ENCODE measurements at places on chromosomes 7 and 10.
A peak's percentile ranks its signal among the peaks of the same experiment; 100 is the strongest.

DNA sequence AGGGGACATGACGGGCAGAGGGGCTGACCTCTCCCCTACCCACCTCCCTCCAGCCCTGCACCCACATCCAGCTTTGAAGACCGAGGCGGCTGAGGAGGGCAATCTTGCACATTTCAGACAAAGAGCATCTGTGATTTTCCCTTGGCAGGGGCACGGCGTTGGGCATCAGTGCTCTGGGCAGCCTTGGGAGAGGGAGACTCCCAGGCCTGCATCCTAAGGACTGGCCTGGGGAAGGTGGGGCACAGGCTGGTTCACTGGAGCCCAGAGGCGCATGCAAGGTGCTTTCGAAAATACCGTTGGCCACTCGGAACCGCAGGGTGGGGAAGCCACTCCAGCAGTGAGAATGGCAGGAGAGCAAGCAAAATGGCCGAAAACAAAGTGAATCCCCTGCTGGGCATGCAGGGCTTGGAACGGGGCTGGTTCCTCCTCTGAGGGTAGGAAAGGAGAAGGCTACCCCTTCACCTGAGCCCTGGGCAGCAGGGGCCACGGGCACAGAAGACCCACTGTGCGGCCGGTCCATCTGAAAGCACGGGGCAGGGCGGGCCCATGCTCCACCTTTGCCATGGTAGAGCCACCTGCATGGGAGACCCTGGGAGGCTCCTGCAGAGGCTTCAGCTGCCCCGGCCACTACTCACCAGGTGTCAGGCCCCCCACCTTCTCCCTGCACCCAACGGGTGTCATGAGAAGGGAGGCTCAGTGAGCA, 49.8 kb downstream of the EBF3 start:
- DNase-seq: no peak

DNA sequence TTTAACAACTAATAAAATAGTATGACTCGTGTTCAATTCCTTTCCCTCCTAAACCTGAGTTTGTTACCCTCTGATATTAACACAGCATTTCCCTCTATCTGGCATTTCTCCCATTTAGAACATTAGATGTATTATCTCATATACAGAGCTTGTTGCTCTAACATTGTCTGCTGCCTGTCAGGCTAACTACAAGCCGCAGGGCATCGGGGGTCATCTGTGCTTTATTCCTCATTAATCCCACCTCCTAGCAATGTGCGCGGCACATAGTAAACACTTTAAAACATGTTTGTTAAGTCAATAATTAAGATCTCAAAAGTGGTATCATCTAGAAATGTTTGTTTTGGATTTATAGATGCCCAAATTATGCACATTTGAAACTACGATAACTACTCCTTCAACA, 52.9 kb upstream of the NEBL start:
- DNase-seq: no peak

- peak; percentile 5 for DNase-seq
These were observed 9.7 kb downstream of the ASB10 start for GRCh38 chr7:151177310-151177709.

- DNase-seq: no peak
These were observed 1073.5 kb upstream of the LRRN3 start for GRCh38 chr7:110017405-110017804.

- peak; percentile 41 for DNase-seq
These were observed 386.6 kb downstream of the SH2D4B start for GRCh38 chr10:80924063-80924952.

- DNase-seq: no peak
These were observed 996.4 kb downstream of the KCNMA1 start for GRCh38 chr10:76641215-76641614.

GRCh38 chr7:30799206-30799975, 28.2 kb downstream of the MINDY4 start:
- DNase-seq: no peak

- DNase-seq: no peak
These were observed 32.7 kb upstream of the TRIM8 start for GRCh38 chr10:102611514-102612087.

DNA sequence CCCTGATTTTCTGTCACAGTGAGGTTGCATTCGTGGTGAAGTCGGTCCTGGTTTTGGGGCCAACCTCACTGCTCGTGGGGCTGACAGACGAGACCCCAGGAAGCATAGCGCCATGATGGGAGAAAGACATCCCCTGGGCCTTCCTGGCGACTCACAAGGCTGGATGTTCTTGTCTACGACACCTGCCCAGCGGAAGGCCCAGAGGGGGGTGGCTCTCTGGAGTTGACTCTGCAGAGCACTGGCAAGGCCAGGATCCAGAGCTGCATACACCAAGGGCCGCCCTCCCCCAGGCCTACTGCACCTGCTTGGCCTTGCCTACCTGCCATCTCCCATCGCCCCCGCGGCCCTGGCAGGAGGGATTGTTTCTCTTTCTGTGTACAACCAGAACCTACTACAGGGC, 608.9 kb downstream of the PTPRN2 start:
- no peak for DNase-seq

DNA sequence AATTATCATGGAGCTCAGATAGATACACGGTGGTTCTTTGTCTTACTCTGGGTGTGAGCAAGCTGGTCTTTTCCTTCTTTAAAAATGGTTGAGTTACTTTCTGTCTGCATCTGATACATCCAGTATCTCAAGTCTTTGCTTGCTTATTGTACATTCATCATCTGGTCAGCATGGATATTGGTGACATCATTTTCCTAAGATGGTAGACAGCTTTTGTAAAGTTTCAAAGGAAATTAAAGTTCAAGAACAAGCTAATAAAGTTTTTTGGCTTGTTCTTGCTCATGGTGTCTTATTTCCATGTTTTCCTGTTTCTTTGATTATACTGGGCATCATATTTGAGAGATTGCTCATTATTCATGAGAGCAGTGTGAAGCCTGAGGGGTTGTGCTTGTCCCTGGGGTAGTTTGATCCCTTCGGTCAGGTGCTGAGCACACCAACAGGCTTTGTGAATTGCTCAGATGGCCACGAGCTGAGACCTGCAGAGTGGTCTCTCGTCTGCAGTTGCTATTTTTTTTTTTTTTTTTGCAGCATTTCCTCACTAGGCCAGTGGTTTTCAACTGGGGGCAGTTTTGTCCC, 38.5 kb downstream of the MGMT start:
- DNase-seq: no peak

DNA sequence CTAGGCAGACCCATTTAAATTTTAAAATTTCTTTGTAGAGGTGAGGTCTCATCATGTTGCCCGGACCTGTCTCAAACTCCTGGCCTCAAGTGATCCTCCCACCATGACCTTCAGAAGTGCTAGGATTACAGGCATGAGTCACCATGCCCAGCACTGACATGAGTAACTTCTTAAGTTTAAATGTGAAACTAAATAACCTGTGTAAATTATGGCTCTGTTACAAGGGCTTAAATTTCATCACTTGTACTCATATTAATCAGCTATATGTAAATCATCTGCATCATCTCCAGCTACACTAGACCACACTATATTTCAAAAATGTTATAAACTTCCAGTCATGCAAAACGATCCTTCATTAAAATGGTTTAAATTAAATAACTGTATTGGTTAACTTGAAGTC, 56.1 kb downstream of the ATAD1 start:
- DNase-seq: no peak

- DNase-seq: no peak
These were observed 64.2 kb downstream of the MINDY4 start for GRCh38 chr7:30835396-30835915.

GRCh38 chr10:127148066-127148932, 48.1 kb downstream of the INSYN2A start:
- DNase-seq: no peak

DNA sequence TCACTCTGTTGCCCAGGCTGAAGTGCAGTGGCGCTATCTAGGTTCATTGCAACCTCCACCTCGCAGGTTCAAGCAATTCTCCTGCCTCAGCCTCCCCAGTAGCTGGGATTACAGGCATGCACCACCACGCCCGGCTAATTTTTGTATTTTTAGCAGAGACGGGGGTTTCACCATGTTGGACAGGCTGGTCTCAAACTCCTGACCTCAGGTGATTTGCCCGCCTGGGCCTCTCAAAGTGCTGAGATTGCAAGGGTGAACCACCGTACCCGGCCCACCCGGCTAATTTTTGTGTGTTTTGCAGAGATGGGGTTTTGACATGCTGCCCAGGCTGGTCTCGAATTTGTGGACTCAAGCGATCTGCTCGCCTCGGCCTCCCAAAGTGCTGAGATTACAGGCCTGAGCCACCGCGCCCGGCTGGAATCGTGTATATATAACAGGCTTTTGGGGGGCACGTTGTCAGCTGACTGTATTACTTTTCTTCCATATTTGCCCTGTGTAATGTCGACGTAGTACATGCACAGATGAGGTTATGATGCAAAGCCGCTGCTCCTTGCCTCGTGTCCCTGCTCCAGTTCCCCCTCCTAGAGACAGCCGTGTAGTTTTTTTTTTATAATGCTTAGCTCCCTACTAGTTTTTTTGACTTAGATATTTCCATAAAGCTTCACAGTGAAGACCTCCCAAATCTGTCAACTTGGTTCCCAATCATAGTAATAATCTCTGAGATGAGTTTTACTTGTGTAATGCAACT, 883 bp upstream of the TRA2A start:
- no peak for DNase-seq

Measured in stomach (tissue), 19 donors.